ENCODE measurements at places on chromosomes 11 and 22. TPM values are rescaled to one million over a fixed set of nuclear protein-coding genes. Genes with fewer than 3 reads are reported as not detected.

The CAVIN3 gene
- total RNA-seq, result 187 TPM

The DCDC1 gene
- not detected for total RNA-seq

The HTR3A gene
- total RNA-seq, result not detected

The C11orf16 gene
- not detected for total RNA-seq
